Large intestine (tissue), 12 donors: ENCODE measurements at places on chromosomes 4 and X.

DNA sequence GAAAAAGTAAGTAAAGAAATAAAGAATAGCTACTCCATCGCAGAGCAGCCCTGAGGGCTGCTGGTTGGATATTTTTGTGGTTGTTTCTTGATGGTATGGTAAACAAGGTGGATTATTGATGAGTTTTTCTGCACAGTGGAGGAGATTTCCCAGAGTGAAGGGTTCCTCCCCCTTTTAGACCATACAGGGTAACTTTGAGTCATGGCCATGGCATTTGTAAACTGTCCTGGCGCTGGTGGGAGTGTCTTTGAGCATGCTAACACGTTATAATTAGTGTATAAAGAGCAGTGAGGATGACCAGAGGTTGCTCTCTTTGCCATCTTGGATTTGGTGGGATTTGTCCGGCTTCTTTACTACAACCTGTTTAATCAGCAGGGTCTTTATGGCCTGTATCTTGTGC, 128.2 kb downstream of the ASMT start:
- DNase-seq: no peak

DNA sequence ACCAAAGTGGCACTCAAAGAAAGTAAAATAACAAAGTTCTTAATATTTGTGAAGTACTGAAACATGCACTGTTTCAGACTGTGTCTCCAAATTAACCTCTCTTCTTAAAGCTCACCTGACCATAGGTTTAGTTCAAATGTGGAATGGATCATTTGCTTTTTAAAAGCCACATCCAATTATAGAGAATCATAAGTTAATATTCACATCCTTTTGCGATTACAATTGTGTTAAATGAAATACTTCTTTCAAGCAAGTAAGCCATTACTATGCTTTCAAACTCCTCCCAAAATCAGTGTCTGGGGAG, 95.3 kb upstream of the PTPN13 start:
- DNase-seq: no peak

GRCh38 chrX:147749308-147749707, 162.4 kb upstream of the FMR1 start:
- DNase-seq: no peak

- DNase-seq: no peak
Measured at GRCh38 chr4:3704669-3705068, 61.5 kb upstream of the ADRA2C start.

DNA sequence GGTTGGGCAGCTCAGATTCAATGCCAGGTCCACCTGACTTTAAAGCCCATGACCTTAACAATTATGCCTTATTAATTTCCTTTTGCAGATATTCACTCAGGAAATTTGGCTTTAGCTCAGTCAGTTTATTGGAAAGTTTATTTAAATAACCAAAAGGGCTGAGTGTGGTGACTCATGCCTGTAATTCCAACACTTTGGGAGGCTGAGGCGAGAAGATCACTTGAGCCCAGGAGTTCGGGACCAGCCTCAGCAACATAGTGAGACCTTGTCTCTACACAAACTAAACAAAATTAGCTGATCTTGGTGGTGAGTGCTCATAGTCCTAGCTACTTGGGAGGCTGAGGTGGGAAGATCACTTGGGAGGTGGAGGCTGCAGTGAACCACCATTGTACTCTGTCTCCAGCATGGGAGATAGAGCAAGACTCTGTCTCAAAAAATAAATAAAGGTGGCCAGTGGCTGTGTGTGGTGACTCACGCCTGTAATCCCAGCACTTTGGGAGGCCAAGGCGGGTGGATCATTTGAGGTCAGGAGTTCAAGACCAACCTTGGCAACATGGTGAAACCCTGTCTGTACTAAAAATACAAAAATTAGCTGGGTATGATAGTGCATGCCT, 43.3 kb downstream of the RHOH start:
- DNase-seq: no peak

DNA sequence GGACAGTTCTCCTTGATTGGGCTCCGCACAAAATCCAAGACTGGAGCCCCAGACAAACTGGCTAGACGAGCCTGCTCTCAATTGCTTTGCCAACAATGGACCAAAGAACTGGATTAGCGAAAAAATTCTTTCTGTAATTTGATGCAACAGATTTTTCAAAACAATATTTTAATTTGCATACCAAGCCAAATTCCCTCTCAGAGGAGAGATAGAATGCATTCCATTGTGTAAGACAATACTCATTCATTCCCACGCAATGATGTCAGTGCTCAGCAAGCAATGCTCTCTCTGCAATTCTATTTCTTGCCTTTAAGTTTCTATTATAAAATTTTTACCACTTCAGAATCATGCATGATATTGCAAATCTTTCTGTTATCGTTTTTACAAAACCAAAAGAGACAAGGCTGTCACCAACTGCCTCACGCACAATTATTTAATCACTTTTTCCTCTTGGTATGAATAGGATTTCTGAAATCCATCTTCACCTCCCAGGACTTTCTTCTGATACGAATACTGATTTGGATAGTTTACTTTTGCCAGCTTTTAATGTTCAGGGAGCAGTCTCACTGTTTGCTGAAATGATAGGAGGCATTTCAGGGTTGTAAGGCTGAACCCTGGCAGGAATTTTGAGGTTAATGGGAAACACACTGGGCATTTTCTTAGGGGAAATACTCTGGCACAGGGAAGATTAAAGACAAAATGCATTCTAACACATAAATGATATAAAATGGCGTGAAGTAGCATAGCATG, 46.1 kb upstream of the HCCS start:
- DNase-seq: no peak

GRCh38 chrX:86051741-86052140, 4.4 kb upstream of the CHM start:
- no peak for DNase-seq

DNA sequence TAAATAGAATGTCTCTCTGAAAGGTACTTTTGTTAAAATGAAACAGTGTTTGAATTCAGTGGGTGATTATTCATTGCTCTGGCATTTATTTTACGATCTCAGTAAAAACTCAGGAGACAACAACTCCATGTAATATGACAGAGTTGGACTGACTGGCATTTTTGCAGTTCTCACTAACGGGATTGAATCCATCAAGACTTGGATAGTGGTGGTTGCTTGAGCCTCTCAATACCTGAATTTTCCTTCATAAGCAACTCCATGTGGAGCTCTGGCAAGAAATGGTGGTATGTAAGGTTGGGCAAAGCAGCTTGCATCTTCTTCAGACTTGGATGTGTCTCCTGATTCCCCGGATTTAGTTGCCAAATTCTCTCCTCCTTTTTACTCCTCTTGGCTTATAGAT, 72.7 kb downstream of the FRMPD4 start:
- no peak for DNase-seq

- DNase-seq: no peak
Measured at GRCh38 chr4:127868196-127868595, 12.5 kb upstream of the PLK4 start.

DNA sequence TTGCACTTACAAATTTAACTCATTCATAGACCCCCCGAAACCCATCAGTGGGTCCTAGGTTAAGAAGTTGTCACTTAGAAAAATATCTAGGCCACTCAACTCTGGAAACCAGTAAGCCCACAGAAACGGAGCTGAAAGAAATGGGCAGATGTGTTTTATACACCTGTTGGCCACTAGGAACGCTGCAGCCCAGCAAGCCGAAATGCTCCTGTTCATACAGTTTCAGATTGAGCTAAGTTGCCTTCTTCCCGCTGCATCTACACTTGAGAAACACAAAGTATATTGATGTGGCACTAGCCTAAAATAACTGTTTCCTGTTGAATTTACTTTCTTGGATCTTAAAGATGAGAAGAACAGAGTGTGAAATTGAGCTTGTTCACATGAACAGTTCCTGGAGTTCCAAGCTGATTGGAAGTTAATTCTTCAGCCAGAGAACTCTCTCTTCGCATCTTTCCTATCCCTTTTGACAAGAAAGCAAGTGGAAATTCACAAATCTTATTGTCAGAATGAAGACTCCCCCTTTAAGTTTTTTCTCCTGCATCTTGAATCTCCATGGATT, 174.1 kb downstream of the RBMX2 start:
- DNase-seq: peak; percentile 37

- no peak for DNase-seq
Measured at GRCh38 chr4:41369680-41370079, 113.0 kb downstream of the UCHL1 start.

- no peak for DNase-seq
Measured at GRCh38 chrX:82412858-82413257, 1095.2 kb upstream of the POU3F4 start.

GRCh38 chr4:151165205-151166000, 66.0 kb downstream of the RPS3A start:
- no peak for DNase-seq

DNA sequence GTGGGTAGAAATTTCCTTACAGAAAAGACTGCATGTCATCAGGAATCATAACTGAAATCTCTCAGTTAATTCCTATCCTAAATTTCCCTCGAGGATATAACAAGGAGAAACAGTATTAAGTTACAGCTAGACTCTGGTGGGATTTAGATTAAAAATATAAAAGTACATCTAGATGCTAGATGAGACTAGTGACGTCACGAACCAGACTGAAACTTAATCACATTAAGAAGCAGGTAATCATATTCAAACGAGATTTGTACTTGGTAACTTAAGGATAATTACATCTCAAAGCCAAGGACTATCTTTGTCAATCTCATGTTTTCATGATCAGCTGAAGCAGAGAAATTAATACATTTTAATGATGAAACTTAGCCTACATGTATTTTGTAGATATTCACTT, 130.6 kb downstream of the MTNR1A start:
- no peak for DNase-seq

GRCh38 chrX:12814420-12814819, 23.2 kb downstream of the PRPS2 start:
- DNase-seq: peak; percentile 28

DNA sequence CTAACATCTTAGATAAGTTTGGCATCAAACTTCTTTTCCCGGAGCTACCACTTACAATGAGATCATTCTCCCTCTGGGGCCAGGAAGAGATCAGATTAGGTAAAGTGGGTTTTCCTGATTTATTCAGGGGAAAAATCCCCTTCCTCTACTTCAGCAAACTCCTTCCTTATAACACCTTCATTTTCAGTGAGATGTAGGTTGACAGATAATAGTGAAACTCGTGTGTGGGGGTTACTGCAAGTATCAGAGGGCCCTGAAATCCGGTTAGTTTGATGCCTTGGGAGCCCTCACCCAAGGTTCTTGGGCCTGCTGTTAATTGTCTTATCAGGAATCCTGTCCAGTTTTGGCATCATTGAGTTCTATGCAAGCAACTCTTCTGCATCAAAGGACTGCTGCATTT, 10.8 kb downstream of the FTHL17 start:
- DNase-seq: no peak

DNA sequence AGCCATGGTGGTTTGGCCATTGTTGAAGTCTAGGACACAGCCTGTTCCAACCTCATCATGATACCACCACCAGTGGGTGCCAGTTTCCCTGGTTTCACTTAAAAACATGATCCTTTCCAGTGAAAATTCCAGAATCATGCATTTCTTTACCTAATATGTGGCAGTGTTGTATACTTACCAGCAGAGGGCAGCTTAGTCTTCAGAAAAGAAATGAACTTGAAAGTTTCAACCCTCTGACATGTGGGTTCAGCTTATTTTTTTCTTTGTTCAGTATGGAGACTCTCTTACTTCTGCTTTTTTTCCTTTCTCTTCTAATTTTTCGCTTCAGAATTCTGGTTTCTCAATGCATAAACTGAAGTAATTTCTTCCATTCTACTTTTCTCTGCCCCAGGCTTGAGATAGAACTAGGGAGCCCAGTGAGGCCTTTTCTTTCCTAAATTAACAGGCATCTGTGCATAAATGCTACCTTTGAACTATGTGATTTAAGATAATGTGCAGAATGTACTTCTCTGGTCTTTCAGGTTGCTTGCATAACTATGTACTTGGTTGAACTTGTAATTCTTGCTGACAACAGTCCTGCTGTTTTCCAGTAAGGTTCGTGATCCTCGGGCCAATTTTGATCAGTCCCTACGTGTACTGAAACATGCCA, 10.7 kb downstream of the LIAS start:
- peak; percentile 55 for DNase-seq

DNA sequence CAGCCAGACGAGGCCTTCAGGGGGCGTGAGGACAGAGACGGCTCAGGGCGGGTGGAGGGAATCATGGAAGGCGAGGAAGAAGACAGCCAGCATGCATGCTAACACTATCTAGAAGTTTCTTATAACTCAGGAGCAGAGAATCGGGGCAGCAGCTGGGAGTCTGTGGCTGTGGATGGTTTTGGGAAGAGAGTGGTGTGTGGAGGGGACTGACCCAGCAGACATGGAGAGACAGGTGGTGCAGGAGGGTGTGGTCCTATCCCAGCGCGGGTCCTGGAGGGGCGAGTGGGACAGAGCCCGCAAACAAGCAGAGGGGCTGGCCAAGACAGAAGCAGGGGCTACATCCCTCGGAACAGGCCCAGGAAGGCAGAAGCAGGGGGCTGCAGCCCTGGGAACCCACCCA, 192.1 kb downstream of the AFAP1 start:
- no peak for DNase-seq

GRCh38 chr4:151882072-151882803, 121.4 kb upstream of the GATB start:
- DNase-seq: no peak

DNA sequence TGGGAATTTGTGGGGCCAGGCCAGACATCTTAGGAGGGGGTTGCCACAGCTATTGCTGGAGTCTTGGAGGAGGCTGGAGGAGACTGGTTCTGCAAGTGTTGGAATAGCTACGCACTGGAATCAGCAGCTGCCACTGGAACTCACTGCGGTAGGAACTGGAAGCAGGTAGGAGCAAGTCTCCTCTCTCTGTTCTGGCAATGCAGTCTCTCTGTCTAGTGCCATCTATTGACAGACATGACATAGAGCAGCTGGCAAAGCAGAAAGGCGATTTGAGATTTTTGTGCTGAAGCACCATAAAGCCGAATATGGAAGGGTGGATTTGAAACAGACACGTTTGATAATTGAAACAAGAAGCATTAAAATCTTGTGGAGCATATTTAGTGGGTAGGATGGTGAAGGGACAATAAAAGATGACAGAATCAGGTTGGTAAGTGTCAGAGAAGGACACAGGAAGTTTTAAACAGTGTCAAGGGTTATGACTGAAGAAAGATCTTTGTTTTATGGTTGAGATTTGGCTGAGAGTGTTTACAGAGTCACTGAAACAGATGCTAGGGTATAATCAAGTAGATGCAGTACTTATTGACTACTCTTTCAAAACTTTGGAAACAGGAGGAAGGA, 23.5 kb upstream of the SYNPO2 start:
- peak; percentile 30 for DNase-seq

GRCh38 chr4:111362941-111363361, 740.1 kb upstream of the PITX2 start:
- DNase-seq: no peak

GRCh38 chr4:123017636-123018395, 95.4 kb upstream of the NUDT6 start:
- DNase-seq: no peak

DNA sequence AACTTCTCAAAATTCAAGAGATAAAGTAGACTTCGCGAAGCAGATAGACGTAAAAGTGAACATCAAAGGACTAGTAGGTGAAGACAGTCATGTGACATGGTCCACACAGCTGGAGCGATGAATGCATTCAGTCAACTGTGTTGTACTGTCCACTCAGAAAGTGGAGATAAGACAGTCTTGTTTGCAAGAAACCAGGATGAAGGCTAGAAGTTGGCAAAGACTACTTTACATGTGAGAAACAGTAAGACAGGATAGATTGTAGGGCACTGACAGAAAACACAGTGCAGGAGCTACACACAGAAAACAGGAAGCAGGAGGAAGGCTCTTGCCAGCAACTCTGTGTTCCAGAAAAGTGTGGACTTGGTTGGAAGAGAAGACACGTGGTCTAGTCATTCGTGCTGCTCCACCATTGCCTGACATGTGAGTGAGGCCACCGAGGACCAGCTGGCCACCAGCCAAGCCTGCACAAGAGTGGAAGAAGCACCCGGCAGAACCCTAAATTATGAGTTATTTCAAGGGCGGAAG, 78.9 kb downstream of the FAT1 start:
- DNase-seq: no peak

GRCh38 chrX:100864657-100865391, 9.3 kb downstream of the NOX1 start:
- DNase-seq: no peak
